A172 (cell line): ENCODE measurements at places on chromosomes 2 and 18. TPM values are rescaled to one million over a fixed set of nuclear protein-coding genes. Genes with fewer than 3 reads are reported as not detected.
A peak's percentile ranks its signal among the peaks of the same experiment; 100 is the strongest.

DNA sequence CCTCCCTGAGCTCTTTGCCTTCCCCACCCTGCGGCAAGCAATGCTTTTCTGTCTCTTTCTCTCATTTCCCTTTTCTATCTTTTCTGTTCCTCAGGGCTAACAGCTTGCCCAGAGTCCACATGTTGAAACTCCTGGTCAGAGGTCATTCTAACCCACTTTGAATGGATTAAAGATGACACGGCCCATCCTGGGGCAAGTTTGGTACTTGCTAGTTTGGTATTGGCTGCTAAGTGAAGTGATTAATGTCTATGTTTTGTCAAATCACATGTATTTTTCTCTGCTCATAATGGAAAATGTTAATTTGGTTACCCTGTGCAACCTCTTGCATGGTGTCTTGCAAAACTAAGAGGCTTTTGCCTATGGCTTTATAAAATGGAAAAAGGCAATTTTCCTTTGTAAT lies 960.2 kb downstream of the CNTNAP5 start:
- DNase-seq = no peak

Gene LOXL3
- 3.2 TPM in 2 replicates for total RNA-seq

- DNase-seq = peak; percentile 55
These were observed 100.2 kb upstream of the SULT1C3 start for GRCh38 chr2:108139521-108139920.

DNA sequence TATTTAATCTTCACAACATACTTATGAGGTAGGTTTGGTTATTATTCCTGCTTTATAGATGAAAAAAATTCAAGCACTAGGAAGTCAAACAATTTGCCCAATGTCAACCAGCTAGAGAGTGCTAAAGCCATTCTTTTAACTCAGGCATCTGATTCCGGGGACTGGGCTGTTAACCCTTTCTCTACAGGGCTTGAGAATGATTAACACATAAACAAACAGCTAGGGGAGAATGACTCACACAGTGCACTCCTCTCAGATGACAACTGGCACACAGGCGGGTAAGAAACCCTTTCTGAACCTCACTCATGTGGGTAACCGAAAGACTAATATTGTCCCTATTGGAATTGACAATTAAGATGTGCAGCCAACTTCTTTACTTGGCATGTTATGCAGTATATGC lies 86.3 kb upstream of the FSHR start:
- DNase-seq = no peak
